ENCODE measurements at places on chromosomes 3 and 15. TPM values are rescaled to one million over a fixed set of nuclear protein-coding genes. Genes with fewer than 3 reads are reported as not detected.

Gene IGSF10
- 1.8 TPM for total RNA-seq

Gene IP6K2
- total RNA-seq, result 212 TPM

Gene HACD3
- total RNA-seq, result 152 TPM

Gene TRANK1
- 17.1 TPM for total RNA-seq

Gene TMEM108
- 6.7 TPM for total RNA-seq

Gene RGMA
- 11.8 TPM for total RNA-seq

GRCh38 chr3:71097557-71097956, 486.0 kb downstream of the FOXP1 start:
- no peak for DNase-seq

DNA sequence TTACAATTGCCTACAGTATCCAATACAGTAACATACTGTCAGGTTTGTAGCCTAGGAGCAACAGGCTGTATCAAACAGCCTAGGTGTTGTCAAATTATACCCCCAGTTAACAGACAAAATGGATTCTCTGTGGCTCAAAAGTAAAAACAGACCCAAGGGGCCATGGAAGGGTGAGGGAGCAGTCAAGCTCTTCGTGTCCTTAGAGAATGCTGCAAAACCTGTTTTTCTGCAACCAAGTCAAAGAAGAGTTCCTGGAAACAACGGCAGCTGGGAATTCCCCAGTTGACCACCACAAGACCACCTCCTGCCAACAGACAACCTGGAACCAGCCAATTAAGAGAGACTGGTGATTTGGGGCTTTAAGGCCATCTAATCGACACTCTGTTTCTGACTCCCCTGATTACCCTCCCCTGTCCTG, 11.1 kb upstream of the THUMPD3 start:
- DNase-seq, result peak; percentile 14

GRCh38 chr3:69423463-69424155, 37.7 kb upstream of the FRMD4B start:
- DNase-seq, result no peak

DNA sequence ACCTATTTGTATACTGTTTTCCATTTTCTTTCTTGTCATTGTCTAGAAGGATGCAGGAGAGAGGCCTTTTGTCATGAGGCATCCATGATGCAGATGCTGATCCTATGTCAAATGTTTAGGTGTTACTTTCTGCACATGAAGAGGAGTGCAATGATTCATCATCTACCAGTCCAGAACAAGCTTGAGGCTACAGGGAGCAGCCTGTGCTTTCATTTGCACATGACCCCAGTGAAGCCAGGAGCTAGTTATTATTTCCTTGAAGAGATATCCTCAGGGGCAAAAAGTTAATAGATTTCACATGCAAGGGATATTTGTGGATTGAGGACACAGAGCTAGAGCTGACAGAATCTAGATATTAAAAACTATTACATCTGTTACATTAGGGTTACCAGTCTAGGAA, 204.4 kb upstream of the TGFBR2 start:
- DNase-seq, result no peak

GRCh38 chr3:169120928-169121327, 542.6 kb downstream of the MECOM start:
- no peak for DNase-seq

- DNase-seq, result no peak
These were observed 20.2 kb downstream of the LSAMP start for GRCh38 chr3:116425126-116425525.

DNA sequence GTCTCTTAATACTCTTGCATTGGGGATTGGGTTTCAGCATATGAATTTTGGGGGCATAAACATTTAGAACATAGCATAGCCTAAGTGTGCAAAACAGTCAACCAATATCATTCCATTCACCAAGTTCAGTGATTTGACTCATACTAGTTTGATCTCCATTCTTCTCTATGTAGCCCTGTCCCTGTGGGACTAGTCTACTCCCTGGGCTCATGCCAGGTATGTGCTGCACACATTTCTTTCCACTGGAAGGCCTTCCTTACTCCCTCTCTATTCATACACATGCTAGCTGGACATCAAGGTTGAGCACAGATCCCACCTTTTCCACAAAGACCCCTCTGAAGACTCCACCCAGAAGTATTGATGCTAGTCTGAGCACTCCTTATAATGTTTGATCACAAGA, 5.1 kb downstream of the ZDHHC23 start:
- DNase-seq, result no peak

DNA sequence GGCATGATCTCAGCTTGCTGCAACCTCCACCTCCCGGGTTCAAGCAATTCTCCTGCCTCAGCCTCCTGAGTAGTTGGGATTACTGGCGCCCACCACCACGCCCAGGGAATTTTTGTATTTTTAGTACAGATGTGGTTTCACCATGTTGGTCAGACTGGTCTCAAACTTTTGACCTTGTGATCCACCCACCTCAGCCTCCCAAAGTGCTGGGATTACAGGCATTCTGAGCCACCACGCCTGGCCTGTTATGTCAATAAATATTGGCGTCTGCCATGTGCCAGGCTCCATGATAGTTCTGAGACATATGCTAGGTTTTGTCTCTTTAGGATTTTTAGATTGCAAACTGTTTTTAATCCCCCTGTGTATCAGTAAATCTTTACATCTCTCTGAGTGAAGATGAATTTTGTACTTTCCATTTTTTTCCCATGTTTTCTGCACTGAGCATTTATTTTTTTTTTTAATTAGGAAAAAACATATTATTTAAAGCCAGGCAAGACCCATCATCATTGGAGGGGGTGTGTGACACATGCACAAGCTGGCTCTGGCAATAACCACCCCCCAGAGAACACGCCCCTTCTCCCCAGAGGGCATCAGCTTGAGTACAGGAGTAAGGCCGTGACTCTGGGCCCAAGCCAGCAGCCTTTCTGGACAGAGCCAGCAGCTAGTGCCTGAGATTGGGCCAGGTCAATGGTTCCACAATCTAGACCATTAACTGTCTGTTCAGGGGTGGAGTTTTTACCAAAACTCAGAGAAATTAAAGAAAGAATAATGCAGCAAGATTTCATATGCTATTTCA, 51.0 kb upstream of the ATP1B3 start:
- DNase-seq, result no peak

Measured in progenitor cell of endocrine pancreas (in vitro differentiated cells).